Stimulated activated CD4-positive, alpha-beta T cell treated with anti-CD3 and anti-CD28 coated beads, Interleukin-12 subunit alpha, Interleukin-12 subunit beta, amount 100 ng/mL, for 48 hours (primary cell): ENCODE measurements at places on chromosomes 12 and 14.

DNA sequence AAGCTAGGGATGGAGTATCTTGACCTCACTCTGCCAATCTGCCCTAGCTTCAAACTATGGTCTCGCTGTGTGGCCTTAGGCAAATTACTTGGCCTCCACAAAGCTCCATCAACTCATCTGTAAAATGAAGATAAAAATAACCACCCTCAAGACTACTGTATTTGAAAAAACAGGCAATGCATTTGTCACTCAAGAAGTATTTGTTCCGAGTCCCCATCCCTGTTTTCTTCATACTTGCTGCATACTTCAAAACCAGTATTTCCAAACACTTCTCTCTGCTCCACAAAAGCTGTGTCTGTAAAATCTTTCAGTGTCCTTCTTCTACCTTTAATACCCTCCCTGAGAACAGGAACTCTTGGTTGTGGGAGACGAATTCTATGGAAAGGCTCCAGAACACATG, 47.9 kb downstream of the GTF2A1 start:
- no peak for DNase-seq

- no peak for DNase-seq
These were observed 14.1 kb downstream of the PRKD1 start for GRCh38 chr14:29913566-29913965.

DNA sequence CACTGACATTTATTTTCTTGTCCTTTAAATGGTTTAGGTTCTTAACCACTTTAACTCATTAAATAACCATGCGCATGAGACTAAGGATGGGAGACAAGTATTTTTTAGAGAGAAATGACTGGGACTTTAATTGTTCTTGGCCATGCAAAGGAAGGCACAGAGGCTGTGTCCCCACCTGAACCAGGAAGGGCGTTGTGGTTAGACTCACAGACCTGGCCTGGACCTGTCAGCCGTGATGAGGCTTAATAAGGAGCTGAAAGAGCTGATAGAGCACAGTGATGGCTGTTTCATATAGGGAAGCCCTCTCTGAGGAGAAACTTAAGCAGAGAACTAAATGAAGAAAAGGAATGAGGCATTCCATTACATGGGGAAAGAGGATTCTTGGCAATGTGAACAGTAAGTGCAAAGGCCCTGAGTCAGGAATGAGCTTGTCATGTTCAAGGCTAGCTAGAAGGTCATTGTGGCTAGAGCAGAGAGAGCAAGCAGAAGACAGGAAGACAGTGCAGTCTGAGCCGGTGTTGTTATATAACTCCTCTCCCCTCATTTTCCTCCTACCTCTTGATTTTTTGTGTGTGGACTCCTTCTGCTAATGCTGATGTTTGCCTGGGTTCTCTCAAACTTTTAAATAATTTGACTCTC, 74.4 kb upstream of the ANO4 start:
- no peak for DNase-seq

- DNase-seq: no peak
These were observed at the start of gene TMEM132D for GRCh38 chr12:129903956-129904829. Gene TMEM132D, minus strand, starts transcription at chr12:129904025.

DNA sequence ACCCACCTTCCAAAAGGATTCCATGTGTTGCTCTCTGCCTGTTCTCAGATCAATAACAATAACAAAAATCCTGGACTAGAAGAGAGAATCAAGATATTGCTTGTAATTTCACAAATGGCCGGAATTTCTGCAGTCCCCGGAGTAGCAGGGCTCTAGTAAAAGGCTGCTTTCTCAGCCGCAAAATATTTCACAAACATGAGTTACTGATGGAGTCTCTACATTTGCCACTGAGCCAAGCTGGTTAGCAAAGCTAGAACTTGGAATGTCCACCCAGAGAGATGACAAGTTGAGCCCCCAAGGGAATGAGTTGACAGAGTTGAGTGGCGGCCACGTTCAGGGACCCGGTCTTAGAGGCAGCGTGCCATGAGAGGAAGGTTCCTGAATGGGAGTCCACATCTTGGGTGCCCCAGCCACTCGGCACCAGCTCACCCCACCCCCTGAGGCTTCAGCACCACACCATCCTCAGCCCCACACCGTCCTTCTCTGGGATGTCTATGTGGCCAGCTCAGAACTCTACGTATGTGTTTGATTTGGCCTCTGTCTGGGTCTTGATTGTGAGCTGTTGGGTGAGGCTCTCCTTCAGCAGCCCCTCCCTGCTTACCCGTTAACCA, 15.9 kb downstream of the FBLN5 start:
- no peak for DNase-seq

GRCh38 chr14:96581026-96581425, 78.8 kb downstream of the PAPOLA start:
- DNase-seq: no peak

GRCh38 chr12:59023861-59024424, 103.6 kb upstream of the LRIG3 start:
- DNase-seq: no peak

DNA sequence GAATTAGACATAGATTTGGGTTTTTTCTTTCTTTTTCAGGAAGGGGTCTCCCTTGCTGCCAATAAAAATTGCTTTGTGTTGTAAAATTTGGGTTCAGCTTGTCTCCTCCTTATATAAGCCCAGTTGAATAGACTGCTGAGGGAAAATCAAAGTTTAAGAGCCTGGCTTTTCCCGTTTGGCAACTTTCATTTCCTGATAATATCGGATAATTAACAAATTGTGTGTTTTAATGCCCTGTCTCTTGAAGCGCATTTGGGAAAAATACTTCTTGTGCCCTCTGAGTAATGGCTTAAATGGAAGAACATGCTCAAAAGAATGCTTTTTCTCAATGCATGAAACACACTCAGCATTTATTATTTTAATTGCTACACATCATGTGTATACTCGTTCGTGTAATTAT, 198.0 kb upstream of the DCN start:
- no peak for DNase-seq

- DNase-seq: no peak
These were observed 1.3 kb downstream of the LRRK2 start for GRCh38 chr12:40225984-40226602.

GRCh38 chr14:36091096-36091495, 85.4 kb downstream of the PTCSC3 start:
- no peak for DNase-seq

DNA sequence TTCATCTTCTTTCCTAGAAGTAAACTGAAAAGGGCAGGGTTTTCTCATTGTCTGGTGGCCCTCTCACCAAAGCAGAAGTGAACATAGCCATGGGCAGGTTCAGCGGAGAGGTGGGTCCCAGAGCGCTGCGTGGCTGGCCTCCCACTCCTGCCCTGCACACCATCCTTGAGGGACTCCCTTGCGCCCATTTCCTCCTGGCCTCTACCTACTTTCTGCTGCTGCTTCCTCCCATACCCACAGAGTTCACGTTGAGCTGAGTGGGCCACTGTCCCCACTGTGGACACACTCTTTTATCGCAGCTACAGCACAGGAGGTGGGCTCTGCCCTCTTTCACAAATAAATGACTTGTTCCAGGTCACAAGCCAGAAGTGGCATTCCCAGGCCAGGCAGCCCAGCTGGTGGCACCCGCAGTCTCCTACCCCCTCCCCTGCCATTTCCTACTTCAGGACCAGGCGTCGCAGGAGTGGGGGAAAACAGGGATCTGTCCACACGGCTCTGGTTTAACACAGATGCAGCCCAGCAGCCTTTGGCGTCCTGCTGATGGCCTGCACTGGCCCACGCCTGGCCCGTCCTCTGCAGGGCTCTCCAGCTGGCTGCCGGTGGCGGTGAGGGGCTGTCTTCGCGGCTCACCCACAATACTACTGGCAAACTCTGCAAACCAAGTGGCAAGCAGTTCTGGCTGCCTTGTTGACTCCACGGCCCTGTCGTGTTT, 4.9 kb downstream of the SIVA1 start:
- DNase-seq: no peak

DNA sequence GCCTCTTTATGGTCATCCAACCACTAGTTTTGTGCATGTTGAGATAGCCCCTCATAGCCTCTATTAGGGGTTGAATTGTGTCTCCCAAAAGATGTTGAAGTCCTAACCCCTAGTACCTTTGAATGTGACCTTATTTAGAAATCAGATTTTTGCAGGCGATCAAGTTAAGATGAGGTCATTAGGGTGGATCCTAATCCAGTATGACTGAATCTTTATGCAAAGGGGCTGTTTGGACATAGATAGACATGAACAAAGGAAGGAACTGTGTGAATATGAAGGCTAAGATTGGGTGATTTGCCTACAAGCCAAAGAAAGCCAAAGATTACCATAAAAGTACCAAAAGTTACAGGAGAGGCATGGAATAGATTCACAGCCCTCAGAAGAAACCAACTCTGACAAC, 209.6 kb downstream of the NUAK1 start:
- DNase-seq: no peak

DNA sequence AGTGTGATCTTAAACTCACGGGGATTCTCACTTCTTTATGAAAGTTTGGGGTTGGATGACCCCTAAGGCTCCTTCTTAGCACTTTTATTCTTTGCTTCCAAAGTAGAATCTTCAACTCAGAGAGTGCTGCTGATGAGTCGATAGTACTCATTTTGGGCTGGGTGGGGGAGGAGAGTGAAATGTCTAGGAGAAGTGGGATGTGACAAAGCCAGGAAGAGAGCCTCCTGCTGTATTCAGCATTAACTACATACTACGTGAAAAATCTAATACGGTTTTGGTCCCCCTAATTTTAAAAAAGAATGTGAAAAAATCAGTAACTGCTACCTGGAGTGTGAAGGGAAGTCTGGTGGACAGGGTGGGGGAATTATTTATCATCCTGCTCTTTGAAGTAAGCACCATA, 148.3 kb downstream of the SAMD4A start:
- no peak for DNase-seq

GRCh38 chr12:25495331-25496097, 57.6 kb downstream of the LMNTD1 start:
- DNase-seq: no peak

DNA sequence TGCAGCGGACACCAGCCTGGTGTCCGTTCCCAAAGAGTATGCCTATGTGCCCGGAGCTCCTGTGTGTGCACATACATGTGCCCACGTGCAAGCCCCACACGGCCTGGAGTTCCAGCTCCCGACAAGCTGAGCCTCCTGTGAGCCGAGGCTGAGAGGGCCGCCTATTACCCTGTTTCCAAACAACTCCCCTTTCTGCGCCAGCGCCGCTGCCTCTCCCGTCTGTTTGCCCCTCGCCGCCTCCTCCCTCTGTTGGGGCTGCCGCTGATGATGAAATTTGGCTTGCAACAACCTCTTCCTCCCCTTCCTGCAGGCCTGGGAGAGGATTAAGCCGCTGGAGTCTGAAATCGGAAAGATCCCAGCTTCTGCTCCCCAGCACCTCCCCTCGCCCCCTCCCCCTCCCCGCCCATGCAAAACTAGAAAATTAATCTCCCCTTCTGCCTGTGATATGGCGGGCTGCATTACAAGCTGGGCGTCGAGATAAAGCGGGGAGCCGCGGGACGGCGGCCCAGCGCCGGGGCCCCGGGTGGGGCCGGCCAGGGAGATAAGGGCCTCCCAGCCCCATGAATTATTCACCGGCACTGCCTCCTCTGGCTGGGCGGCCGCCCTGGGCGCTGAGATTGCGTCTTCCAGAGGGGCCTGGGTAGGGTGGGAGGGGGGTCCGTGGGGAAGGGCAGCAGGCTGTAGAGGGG, 6.8 kb upstream of the ASIC1 start:
- no peak for DNase-seq

DNA sequence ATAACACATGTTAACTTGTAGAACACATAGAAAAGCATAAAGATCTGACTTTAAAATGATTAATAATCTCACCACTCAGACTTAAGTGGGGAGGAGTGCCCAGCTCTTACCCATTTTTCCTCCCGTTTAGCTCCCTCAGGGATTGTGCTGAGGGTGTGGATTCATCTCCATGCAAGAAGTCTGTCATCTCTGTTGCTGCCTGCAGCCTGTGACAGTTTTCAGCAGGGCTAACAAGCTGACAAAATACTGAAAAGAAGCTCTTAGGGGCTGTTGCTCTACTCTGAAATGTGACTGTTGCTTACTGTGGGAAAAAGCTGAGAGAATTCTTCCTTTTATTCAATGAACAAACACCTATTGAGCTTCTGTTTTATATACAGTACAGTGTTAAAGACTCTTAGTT, 216.2 kb downstream of the CPNE8 start:
- DNase-seq: no peak

- DNase-seq: no peak
These were observed 125.6 kb upstream of the NOS1 start for GRCh38 chr12:117486840-117487659.
